Stimulated activated CD4-positive, alpha-beta T cell treated with anti-CD3 and anti-CD28 coated beads, TNF-alpha, amount 100 ng/mL, for 24 hours (primary cell): ENCODE measurements at places on chromosomes 1 and 21.

DNA sequence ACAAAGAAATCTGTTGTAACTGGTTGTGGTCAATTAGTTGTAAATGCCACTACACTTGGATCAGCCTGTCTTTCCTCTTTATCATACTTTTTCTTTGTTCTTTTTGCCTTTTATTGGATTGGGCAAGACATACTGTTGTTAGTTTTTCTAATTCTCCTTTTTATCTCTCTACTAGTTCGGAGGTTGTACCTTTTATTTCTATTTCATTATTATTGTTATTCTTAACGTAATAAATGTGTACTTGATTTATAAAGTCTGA, 59.2 kb downstream of the IVNS1ABP start:
- DNase-seq: no peak

DNA sequence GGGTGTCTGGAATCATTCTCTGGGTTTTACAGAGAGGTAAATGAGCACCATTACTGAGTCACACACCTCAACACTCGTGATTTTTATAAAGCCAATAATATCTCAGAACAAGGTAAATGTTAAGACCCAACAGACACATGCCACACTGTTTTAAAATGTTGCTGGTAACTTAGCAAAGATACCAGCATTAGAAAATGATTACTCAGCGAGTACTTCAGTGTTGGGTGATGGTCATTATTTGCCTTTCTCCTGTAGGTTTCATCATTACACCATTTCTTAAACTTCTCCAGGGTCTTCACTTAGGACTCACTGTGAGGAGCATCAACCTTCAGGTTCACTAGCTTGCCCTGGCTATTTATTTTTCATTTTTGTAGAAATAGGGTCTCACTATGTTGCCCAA, 6.9 kb upstream of the C4BPB start:
- DNase-seq: no peak

- no peak for DNase-seq
These were observed 66.5 kb upstream of the ERRFI1 start for GRCh38 chr1:8092657-8093056.

GRCh38 chr1:166999500-167000055, 10.5 kb downstream of the MAEL start:
- DNase-seq: no peak

- DNase-seq: no peak
These were observed 157.0 kb upstream of the EDN2 start for GRCh38 chr1:41641475-41641814.

- DNase-seq: no peak
These were observed 250.1 kb upstream of the FMN2 start for GRCh38 chr1:239841631-239842030.

- no peak for DNase-seq
These were observed 58.3 kb upstream of the KCNH1 start for GRCh38 chr1:211192227-211192626.

DNA sequence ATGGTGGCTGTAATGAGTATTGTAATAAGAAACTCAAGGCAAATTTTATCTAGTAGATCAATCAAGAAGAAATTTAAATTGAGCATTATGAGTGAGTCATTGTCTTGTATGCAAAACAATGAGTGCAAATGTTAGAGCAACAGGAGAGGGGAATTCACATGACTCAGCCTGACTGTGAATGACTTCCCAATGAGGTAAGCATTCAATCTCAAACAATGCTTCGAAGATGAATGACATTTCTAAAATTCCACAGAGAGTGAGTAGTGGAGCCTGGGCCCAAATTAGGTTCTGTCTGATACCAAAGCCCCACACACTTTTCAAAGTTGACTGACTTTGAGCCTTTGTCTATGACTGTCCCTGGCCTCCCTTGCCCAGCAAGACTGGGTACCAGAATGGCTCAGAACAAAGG, 738.0 kb downstream of the PTPRU start:
- DNase-seq: no peak

- no peak for DNase-seq
These were observed 63.7 kb downstream of the PRDM16 start for GRCh38 chr1:3132660-3133059.
